ENCODE measurements at places on chromosomes 12 and 14.

GRCh38 chr12:102504871-102505270 is 24.5 kb upstream of the IGF1 start:
- no peak for DNase-seq

DNA sequence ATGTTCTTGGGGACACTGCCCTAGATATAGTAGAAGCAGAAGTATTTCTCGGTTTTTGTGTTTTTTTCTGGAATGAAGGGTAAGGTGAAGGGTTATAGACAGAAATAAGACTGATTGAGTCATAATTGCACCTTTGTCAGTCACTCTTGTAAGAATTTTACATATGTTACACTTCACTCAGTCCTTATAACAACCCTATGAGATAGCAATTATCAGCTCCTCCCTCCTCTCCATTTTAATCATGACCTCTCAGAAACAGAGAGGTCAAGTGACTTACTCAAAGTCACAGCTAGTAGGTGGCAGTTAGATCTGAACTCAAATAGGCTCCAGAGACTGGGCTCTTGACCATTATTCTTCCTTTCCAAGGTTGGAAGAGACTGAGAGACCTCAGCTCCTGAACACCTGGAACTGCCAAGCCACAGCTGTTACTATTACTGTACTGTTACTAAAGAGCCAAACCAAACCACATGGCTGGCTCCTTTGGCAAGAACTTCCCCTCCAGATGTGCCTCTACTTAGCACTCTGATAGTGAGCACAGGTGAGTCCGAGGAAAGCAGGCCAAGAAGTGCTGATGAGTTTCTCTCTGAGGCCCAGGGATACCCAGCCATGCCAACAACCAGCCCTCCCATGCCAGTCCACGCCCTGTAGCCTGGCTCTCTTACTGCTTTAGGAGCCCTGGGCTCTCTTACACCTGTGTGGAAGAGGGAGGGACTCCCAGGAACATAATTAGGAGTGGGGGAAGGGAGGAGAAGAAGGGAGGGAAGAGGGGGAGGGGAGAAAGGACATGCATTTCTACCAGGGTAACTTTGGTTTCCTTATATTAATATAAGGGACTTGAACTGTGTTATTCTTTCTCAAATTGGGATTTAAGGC is 121.3 kb downstream of the CRADD start:
- DNase-seq, result no peak

- peak; percentile 35 for DNase-seq
Measured at GRCh38 chr14:41785696-41786095, 179.0 kb downstream of the LRFN5 start.

DNA sequence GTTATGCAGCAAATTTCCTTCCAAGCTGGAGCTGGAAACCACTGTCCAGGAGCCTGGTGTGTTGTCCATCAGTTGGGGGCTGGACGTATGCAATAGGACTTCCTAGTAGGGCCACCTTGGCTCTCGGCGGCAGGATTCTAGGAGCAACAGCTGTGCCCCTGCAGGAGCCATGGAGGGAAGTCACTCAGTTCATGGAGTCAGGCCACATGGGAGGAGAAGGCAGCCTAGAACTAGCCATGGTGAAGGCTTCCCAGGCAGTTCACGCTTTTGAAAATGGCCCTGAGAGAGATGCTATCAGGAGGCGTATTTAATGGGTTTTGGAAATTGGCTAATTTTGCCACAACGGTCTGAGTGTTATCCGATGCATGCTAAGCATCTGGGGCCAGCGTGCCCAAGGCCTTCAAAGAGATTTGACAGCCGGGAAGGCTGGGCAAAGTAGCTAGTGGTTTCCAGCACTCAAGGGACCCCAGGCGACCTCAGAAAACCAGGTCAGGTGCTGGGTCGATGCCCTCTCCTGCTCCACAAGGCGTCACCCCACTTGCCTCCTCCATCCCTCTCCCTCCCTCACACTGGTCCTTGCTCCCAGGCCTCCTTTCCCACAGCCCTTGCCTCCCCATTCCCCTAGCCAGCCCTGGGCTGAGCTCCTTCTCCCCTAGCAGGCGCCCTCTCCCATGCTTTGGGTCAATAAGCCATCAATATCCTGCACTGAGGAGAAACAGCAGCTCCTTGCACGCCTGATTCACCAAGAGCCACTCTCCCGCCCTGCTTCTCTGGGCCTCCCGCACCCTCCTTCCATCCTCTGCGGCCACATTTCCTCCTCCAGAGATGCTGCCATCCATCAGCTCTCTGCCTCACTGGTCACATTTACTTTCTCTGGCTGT is 30.9 kb upstream of the SYNDIG1L start:
- DNase-seq, result no peak

- no peak for DNase-seq
Measured at GRCh38 chr12:46109343-46110222, 119.2 kb upstream of the SCAF11 start.

DNA sequence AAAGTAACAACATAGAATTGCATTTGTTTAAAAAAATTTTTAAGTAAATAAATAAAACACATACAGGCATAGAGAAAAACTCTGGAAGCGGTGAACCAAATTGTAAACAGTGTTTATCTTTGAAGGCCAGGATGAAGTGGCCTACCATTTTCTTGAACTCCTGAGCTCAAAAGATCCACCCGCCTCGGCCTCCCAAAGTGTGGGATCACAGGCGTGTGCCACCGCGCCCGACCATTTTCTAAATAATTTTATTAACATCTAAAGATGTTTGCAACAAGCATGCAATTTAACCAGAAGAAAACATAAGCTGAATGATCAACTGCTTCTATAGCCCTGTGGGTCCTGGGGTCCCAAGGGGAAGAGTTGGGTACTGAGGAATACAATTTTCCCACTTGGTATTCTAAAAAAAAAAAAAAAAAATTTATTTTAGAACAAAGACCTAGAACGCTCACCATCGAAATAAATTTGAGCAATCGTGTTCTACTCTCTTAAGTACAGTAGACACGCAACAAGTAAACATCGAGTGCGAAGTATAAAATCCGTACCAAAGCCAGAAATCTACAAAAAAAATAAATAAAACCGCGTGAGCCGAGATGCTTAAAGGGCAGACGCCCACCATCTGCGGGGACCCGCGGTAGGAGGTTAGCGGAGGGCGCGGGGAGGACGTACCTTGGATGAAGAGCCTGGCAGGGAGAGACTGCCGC is 484 bp downstream of the MIS18BP1 start:
- no peak for DNase-seq

GRCh38 chr12:39581592-39581991 is 38.0 kb downstream of the ABCD2 start:
- no peak for DNase-seq

DNA sequence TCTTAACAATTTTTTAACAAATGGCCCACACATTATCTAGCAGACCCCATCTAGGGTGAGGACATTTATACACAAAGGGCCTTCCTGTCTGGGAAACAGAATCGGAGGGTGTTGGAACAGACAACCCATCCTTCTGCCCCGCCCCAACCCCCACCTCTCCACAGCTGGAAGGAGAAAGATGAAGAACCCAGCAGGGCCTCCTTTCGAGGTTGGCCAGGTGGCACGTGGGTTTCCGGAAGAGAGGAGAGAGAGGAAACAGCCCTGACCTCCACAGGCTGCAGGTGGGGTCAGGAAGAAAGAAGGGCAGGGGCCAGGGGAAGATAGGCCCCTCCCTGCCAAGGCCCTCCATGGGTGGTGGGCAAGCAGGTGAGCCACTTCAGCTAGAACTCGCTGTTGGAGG is 57.2 kb downstream of the LRRC74A start:
- DNase-seq, result no peak

GRCh38 chr12:80861641-80862378 is 75.9 kb downstream of the LIN7A start:
- DNase-seq, result no peak

DNA sequence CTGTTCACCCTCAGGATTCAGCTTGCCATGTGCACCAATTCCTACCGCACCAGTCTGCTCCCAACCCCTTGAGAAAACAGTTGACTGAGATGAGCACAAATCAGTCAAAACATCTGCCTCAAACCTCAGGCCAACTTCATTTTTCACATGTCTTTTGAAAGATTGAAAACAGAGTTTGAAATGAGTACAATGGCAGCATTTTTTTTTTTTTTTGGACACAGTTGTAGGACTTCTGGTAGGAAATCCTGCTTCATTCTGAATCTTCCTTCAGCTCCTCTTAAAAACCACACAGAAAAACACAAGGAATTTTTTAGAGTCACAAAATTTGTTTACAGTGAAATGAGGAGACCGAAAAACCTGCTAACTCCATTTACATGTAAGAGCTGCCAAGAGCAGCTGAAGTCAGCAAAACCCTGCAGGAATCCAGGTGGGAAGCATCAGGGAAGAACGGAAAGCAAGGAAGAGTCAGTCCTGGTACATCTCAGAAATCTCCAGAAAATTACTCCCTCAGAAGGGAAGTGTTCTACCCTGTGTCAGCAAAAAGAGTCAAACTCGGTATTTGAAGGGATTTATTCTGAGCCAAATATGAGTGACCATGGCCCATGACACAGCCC is 100.3 kb upstream of the TMTC1 start:
- DNase-seq, result no peak

- DNase-seq, result peak; percentile 48
Measured at GRCh38 chr14:56482310-56482911, 97.2 kb upstream of the TMEM260 start.

- peak; percentile 97 for DNase-seq
Measured at GRCh38 chr12:120361506-120362208, 7.3 kb downstream of the MSI1 start.

All from NCI-H2081 (cell line).